Frontal cortex (tissue), 4 donors: ENCODE measurements at places on chromosomes 12 and 14. TPM values are rescaled to one million over a fixed set of nuclear protein-coding genes. Genes with fewer than 3 reads are reported as not detected.

DNA sequence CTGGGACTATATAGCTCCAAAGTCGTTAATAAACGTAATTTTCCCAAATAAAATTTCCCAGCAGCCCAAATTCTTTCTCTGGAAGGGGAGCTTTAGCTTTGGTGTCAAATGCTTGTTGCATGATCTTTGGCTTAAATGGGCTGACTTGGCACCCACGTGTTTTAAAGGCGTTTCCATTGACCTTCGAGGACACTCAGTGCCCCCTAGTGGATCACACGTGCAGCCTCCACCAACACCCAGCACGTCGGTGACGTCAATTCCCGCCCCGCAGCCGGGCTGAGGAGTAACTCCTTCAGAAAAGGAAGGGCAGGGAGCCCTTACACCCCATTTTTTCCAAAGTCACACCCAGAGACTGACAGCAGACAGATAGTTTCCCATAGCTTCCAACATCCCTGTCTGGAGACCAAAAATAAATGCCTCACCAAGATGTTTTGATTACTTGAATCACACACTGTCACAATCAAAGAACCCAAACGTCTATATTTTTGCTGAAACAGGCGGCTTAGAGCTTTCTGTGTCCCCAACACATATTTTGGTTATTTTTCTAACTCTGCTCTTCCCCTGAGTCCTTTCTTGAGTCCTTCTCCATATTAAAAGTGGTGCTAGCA, 707.9 kb downstream of the AACS start:
- no peak for DNase-seq

GRCh38 chr12:32367381-32367780, 32.0 kb upstream of the FGD4 start:
- no peak for DNase-seq

Gene GPR132
- 1.2 TPM for total RNA-seq

DNA sequence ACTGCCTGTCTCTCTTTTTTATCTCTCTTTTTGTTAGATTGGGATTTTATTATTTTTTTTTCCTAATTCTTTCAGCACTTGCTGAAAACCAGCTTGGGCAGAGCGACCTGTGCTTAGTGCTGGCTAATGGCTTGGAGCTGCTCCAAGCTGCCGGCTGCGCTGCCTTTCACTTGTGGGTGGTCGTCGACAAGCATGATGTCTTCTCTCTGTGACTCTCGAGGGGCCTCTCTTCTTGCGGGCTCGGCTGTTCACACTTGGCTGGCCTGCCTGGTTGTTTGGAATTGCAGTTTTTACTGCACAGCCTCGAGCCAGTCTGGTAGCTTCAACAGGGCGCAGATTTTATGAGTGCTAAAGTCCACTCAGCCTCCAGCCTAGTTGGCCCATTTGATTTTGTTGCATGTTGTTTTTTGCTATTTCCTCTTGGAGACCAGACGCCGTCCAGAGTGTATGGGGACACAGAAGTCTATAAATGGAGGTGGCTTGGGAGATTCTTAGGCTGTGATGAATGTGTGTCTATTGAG, 18.6 kb downstream of the TPCN1 start:
- DNase-seq = no peak

DNA sequence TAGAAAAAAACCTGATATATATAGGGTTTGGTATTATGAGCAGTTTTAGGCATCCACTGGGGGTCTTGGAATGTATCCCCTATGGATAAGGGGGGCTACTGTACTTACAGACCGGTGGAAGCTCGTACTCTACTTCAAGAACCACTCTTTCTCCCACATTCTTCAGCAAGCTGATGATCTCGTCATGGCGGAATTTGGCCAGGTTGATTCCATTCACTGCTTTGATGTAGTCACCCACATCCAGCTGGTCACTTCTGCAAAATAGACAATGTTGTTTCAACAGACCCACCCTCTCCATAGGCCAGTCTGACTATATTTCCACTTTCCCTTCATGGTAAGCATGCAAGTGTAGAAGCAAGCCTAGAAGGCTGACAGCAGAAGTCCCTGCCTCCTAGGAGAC, 139.9 kb downstream of the GRIP1 start:
- DNase-seq = no peak

GRCh38 chr12:96136161-96136560, 58.0 kb upstream of the ELK3 start:
- no peak for DNase-seq

DNA sequence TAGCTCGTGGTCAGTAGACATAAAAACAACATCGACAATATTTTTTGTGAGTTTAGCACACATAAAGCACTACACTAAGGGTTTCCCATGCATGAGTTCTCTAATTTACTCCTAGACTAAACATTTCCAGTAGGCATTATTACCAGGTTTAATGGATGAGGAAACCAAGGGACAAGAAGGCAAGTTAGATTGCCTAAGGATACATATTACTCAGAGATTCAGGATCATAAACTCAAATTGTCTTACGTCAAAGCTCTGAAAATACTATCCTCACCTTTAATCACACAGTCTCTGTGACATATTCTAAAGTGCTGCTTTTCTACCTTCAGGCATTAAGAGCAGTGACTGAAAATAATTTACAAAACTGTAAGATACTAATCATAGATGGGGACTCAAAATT, 655.3 kb downstream of the SLC16A7 start:
- no peak for DNase-seq

- DNase-seq = no peak
Measured at GRCh38 chr12:116539361-116539771, 19.8 kb upstream of the MAP1LC3B2 start.

DNA sequence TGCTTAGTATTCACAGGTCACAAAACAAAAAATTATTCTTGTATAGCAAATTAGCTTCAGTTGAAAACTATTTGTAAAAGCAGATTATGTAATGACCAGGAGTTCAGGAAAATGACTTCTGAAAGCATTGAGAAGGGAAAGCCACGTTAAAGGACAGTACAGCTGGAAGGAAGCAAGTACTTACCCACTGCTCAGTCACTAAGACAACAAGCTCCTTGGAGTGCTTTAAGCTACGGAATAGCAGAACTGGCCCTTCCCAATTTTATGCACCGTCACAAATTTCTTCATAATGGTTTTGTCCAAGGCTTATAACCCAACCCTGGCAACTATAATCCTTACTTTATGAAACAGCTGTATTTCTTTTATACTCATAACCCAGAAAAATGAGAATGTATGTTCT, 13.0 kb upstream of the SNAPC1 start:
- DNase-seq = no peak

GRCh38 chr12:50246197-50246865, 37.0 kb downstream of the LIMA1 start:
- DNase-seq = no peak

GRCh38 chr12:13099066-13099843, 4.2 kb downstream of the GSG1 start:
- no peak for DNase-seq

GRCh38 chr12:18651525-18651924, 86.3 kb downstream of the PLCZ1 start:
- no peak for DNase-seq

GRCh38 chr12:90299666-90300065, 591.0 kb upstream of the ATP2B1 start:
- no peak for DNase-seq

DNA sequence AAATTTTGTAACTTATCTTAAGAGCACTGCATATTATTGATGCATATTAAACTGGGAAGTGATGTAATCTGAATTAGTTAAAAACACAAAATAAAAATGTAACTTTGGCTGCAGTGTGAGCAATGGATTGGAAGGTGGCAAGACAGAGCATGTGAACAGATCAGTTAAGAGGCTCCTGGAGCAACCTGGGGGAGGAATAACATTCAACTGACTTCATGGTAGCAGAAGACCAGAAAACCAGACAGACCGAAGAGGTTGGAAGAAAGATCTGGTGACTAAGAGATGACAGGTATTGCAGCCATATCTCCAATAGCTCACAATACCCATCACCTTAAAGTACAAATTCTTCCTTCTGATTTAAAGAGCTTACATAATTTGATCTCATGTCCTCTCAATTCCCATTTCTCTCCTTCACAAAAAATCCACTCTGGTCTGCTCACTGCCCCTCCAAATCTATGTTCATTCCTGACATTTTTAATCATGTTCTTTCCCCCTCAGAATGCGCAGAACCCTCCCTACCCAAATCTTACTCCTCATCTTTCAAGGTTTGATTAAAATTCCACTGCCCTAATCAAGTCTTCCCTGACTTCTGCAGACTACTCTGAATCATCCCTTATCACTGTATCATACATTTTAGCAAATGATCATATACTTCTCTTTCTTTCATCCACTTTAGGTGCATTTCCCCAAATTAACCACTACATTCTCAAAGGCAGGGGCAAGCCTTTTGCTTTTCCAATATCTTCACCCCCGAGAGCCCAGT, 51.5 kb downstream of the DUSP16 start:
- DNase-seq = no peak

DNA sequence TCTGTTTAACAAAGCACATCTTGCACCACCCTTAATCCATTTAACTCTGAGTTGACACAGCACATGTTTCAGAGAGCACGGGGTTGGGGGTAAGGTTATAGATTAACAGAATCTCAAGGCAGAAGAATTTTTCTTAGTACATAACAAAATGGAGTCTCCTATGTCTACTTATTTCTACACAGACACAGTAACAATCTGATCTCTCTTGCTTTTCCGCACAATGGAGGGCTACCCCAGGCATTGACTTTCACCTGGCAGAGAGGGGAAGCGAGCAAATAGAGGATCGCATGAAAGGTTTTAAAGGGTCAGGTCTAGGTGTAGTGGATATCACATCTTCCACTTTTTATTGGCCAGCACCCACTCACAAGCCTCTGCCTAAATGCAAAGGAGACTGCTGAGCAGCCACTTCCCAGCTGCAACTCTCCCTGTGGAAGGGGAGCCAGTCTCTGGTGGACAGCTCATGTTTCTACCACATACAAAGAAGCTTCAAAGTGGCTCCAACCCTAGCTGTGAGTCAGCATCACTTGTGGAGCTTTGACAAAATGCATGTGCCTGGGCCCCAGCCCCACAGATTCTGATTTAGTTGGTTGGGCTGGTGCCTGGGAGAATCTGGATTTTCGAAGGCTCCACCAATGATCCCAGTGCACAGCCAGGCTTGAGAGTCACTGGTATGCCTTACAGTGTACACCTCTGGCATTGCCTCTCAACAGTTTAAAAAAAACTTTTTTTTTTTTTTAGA, 7.2 kb upstream of the FNTB start:
- no peak for DNase-seq

GRCh38 chr14:103727313-103727980, 11.8 kb downstream of the ZFYVE21 start:
- DNase-seq = no peak

DNA sequence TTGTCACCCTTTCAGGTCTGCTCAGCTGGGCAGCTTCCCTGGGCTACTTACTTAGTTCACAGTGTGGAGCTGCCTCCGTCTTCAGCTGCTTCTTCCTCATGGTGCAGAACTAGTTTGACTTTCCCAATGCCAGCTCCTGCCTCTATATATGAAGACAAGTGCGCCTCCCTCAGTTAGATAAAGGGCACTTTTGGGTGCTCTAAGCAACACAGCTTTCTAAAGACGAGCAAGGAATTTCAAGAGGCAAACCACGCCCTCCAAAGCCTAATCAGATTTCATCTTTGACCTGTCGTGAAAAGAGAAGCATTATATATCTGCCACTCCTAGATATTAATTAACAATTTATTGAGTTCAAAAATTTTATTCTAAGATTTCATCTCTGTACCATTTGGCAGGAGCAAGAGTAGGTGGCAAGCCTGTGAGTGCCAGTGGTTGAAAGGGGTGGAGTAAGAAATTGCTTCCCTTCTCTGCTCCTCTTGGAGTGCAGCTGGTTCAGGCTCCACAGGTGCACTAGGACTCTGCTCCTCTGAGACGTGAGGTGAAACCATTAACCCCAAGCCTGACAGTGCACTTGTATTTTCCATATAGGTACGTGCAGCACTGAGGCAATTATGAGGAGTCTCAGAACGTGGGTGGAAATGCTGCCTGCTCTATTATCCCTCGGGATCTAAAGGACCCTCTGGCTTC, 2.1 kb upstream of the SLC11A2 start:
- DNase-seq = no peak

GRCh38 chr14:31479027-31479426, 8.8 kb downstream of the GPR33 start:
- peak; percentile 22 for DNase-seq

DNA sequence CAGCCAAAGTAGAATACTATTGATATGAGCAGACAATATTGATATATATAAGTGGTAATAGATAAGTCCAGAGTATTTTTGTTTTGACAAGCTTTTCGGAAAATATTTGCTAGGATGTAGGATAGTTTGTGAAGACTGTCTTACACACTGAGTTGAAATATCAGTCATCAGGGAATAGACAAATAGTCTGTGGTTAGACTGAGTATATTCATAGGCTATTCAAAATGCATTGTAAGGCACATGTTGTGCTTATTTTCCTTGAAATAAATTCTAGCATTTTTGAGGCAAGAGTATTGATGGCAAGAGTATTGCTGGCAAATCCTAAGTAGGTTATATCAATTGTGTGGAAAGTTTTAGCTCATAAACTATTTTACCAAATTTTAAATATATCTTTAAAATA, 201.1 kb downstream of the LRIG3 start:
- no peak for DNase-seq

GRCh38 chr12:91007531-91008290, 2.9 kb upstream of the EPYC start:
- no peak for DNase-seq

DNA sequence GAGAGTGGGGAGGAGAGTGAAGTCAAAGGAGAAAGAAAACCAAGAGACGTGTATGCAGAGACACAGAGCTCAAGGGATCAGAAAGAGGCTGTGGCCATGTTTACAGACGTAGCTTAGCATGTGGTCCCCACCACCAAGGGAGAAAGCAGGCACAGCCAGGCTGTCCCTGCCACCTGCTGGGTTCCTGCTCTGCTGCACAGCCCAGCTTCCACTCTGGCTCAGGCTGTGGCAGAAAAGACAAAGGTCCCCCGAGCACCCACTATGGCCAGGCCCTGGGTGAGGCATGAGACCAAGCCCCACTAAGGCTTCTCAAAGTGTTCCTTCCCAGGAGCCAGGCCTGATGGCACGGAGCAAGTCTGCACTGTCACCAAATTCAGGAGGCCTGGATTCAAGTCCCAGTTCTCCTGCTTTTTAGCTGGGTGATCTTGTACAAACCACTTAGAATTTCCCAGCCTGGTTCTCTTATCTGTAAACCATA, 25.9 kb upstream of the COL2A1 start:
- DNase-seq = no peak

DNA sequence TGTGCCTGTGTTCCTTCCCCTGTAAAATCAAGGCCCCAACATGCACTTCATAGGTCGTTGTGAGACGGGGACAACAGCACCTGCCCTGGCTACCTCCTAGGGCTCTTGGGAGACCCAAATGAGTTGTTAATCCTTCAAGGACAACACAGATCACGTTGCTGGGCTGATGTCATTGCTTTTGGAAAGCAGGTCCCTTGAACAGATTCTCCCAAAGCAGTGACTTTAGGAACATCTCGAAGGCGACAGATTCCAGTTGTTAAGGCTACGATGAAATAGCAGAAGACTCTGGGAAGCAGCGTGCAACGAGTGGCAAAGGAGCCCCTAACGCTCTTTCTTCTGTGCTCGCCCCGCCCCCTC, 26.2 kb upstream of the MAP1LC3B2 start:
- no peak for DNase-seq

Gene ACSM4
- total RNA-seq = not detected

Gene TSHR
- 0.41 TPM for total RNA-seq

Gene RPL10L
- total RNA-seq = not detected

GRCh38 chr12:2324387-2324786, 271.6 kb downstream of the CACNA1C start:
- no peak for DNase-seq

GRCh38 chr12:14979468-14979867, 6.6 kb downstream of the PDE6H start:
- no peak for DNase-seq

GRCh38 chr12:12439636-12440035, 82.8 kb downstream of the BORCS5 start:
- DNase-seq = no peak

GRCh38 chr12:44603701-44604100, 272.4 kb downstream of the NELL2 start:
- no peak for DNase-seq

Gene IL26
- total RNA-seq = not detected
